ENCODE measurements at places on chromosomes 6 and 20.

GRCh38 chr6:67506352-67506751 lies 1128.7 kb upstream of the ADGRB3 start:
- no peak for DNase-seq

DNA sequence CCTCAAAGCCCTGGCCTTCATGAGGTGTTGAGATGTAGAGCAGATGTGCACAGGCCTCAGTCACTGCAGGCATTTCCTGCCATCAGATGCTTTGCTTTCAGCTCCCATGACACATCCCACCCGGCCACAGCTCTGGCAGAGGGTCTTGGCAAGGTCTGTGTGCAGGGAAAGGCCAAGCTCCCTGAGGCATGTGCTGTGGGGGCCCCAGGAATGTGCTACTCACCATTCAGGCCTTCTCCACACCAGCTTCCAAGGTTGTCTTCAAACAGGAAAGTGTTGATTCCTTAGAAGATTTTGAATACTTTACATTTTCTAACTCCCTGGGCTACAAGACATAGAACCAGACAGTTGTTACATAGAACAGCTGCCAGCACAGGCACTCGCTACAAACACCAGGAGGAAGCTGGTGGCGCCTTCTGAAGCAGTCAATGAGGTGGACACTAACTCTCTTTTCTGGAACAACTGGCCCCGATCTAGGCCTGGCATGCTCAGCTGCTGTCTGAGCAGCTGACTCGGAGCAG lies 27.8 kb downstream of the CASS4 start:
- no peak for DNase-seq

- DNase-seq: peak; percentile 83
Measured at GRCh38 chr6:27688014-27688586, 215.2 kb upstream of the ZNF184 start.

- no peak for DNase-seq
Measured at GRCh38 chr6:45477278-45477677, 99.5 kb upstream of the SUPT3H start.

DNA sequence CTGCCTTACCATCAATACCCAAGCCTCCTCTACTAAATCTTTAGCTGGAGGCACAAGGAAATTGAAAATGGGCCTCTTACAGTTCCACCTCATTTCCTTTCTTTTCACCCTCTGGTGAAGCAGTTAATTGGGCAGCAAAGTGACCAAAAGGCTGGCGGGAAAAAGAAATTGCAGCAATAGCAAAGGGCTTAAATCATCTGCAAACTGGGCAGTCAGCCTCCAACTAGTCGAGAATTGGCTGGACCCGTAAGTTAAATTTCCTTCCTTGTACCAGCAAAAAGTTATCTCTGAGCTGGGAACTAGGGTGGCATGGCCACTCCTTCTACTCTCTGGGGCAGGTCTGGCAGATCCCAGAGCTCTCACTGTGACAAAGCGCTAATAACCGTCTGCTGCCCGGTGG lies 33.5 kb downstream of the GHRH start:
- DNase-seq: no peak

- no peak for DNase-seq
Measured at GRCh38 chr6:48714250-48714649, 603.3 kb upstream of the PTCHD4 start.

DNA sequence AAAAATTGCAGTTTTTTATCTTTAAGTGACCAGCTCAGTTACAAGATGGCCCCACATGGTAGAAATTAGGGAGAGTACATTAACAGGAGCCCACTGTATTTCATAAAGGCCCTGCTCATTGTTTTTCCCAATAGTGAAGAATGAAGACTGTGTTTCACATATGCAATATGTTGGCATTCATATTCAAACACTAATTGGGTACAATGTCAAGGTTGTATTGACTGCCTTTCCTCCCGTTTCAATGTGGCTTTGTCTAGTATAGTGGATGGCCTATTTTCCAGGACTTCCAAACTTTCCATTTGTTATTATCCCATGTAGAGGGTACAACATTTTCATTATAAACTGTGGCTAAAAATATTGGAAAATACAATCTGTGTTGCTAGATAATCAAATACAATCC lies 51.3 kb downstream of the HDDC2 start:
- DNase-seq: no peak

DNA sequence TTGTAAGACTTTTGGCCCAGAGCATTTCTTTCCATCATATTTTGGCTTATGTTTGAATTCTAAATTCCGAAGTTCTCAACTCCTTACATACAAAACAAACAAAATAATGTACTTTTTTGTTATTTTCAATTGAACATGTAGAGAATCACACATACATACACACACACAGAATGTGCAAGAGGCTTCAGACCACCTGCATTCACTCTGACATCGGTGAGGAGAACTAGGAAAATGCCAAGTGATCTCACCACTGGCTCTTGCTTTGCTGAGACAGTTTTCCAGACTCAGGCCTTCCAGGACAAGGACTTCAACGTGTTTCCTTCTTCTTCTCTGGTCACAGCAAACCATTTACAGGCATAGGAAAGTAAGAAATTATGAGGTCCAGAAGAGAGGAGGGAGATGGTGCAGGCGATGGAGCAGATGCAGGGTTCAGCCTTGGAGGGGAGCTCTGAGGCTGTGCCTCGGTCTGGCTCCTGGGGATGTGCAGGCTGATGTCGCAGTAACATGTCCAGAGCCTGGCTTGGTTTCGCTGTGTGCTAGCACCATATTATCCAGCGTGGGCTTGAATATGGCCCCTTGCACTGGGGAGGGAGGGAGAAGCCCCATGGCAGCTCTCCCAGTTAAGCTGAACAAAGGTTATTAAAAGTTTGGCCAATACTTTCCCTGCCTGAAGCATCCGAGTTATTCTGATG lies 93.4 kb downstream of the DACT2 start:
- DNase-seq: no peak

DNA sequence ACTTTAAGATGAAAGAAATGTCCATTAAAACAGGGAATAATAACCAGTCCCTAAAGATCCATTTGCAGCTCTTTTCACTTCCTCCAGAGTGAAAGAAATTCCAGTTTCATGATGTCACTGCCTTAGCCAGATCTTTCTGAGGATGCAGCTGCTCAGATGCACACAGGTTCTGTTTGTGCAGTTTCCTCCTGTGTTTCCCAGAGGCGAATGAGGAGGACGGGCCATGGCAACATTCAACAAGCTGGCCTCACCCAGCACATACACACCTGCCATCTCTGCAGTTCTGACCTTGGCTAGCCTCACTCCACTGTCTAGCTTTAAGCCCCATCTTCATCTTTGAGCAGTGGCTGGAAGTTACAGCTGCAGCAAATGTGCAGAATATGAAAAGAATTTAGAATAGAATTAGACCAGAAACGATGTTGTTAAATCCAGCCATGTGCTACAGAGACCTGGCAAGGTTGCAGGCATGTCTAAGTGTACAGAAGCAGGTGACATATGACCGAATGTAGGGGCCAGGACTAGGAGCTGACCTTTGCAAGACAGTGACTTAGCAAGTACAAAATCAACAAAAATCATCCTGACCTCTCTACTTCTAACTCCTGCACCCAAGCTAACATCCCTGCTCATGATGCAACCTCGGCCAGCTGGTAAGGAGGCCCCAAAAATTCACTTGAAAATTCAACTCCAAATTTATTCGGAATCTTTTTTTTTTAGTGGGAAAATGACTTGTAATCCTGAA lies 35.0 kb downstream of the FAM50B start:
- no peak for DNase-seq

GRCh38 chr6:156776470-156776839 lies 723 bp upstream of the ARID1B start:
- DNase-seq: no peak

DNA sequence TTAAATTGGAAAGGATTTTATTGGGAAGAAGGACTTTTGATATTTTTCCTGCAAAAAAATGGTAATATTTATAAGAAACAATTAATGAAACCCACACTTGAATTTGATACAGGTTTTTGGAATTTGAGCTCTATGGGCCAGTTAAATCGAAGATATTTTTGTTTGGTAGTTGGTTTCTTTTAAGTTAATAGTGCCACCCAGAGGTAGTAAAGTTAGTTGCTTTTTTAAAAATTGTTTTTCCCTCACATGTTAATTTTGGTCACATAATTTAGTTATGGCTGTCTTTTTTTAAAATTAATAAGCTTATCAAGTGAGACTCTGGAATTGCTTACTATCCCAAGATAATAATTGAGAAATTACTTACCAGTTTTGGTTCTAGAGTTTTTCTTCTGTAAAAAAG lies 7.1 kb downstream of the PRIM2 start:
- DNase-seq: no peak

DNA sequence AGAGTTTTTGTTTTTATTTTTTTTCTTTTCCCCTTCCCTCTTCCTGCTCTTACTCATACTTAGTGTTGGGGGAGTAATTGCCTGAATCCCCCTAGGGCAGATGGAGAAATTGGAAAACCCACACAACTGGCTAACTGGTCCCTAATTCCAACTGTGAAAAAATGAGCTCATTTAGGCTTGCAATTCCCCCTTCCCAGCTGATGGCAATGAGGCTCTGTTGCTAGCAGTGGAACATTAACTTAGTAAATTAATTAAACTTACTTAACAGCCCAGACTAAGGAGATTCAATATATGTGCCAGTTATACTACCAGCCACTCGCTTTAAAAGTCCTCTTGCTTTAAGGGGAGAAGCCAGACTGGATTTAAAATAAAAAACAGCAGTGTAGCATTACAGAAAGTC lies 76.6 kb downstream of the PKHD1 start:
- no peak for DNase-seq

DNA sequence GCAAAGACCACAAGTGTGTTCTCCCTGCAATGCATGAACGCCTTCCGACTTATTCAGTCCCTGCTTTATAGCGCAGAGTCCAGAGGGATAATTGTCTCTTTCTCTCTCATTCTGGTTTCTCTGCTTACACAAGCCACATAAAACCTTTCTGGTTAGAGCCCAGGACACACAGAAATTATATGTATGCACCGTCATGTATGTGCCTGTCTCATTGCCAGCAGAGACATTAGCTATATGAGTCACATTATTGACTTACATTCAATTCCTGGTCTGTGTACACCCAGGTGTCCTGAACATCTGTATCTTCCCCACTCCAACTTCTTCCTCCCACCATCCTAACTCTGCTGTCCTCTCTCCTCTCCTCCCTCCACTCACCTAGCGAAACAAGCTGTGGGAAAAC lies 44.0 kb downstream of the LRFN2 start:
- no peak for DNase-seq

DNA sequence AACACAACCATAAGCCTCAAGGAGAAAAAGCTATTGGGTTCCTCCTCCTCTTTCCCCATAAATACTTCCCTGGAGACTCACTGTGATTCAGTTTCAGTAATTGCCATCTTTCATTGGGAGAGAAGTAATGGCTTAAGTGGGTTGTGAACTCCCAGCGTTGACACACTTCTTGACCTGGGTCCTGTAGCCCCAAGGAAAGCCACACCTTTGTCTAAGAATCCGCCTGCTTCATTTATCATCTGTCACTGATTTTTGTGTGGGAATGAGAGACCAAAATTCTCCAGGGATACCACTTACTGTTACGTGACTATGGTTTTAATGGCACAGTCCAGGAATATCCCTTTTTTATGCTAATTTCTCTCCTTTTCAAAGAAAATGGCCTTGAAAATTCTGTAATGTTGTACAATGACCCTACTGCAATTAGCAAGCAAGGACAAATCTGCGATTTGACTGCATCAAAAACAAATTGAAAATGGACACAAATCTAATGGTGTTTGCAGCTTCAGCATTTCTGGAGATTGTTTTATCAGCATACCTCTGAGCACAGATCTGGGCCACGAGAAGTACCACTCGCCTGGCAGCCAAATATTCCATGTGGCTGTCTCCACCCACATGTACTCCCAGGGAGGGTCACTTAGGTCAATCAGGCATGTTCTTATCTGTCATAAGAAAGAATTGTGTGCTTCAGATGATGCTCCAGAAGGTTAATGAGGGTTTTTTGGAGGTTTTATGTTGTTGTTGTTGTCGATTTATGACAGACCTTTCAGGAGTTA lies 29.8 kb downstream of the DCBLD1 start:
- no peak for DNase-seq

DNA sequence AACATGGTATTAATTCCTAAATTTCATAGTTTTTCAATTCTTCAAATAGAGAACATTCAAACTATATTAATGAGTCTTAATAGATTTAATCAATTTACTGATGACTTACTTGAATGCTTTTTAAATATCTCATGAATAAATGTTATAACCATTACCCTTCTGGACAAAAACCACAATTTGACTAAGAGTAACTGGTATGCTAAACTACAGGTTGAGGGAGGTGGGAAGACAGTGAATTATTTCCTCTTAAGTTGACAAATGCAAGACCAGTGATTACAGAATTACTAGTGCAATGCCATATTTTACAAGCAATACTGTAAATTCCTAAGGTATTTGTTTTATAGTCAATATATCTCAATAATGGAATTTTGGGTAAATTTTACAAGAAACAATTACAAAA lies 65.1 kb downstream of the REV3L start:
- no peak for DNase-seq

DNA sequence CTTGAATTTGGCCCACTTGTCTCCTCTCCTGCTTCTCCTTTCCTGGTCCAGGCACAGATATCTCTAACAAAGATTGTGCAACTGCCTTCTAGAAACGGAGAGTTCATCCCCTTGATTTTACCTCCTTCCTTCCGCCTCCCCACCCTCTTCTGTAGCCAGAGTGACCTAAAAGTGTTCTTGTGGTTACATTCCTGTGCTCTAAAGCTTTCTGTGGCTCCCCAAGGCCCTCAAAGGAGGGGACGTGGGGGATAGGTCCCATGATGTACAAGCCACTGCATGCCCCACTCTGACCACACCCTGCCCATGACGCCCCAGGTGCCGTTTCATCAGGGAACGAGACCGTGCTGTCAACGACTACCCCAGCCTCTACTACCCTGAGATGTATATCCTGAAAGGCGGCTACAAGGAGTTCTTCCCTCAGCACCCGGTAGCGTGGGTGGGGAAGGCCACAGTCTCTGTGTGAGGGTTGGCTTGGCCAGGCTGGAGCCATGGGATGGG lies 8.2 kb downstream of the CDC25B start:
- no peak for DNase-seq

DNA sequence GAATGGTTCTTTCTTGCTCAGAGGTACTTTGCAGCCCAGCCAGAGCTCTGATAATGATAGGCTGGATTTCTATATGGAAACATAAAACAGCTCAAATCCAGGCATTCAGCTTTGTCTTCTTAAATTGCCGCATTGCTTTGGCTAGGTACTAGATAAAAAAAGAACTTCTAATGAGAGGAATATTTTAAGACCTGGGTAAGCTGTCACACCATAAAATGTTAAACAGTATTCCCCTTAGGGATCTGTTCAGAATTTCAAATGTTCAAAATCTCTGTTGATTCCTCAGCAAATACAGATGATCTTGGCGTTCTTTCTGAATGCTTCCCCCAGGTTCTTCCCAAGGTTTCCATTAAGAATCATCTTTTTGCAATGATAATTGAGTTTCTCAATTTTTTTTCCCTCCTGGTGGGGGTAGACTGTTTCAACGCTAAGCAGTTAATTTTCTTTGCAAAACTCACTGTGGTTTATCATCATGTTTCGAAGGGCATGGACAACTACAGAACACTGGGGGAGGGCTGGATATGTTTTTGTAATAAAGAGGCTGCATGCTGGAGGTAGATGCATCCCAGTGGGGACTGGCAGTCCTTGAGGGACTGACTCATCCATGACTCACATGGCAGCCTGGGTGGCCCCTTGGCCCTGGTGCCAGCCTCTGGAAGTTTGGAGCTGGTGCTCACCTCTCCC lies 31.0 kb downstream of the TIAM2 start:
- DNase-seq: no peak

- DNase-seq: no peak
Measured at GRCh38 chr6:44024574-44025219, 102.6 kb downstream of the MRPL14 start.

- DNase-seq: no peak
Measured at GRCh38 chr20:37986873-37987601, 46.2 kb downstream of the TTI1 start.

GRCh38 chr6:87714093-87714842 lies 12.2 kb upstream of the AKIRIN2 start:
- no peak for DNase-seq

Measured in T-helper 9 cell (primary cell).